ENCODE measurements at places on chromosomes 1 and 21.

DNA sequence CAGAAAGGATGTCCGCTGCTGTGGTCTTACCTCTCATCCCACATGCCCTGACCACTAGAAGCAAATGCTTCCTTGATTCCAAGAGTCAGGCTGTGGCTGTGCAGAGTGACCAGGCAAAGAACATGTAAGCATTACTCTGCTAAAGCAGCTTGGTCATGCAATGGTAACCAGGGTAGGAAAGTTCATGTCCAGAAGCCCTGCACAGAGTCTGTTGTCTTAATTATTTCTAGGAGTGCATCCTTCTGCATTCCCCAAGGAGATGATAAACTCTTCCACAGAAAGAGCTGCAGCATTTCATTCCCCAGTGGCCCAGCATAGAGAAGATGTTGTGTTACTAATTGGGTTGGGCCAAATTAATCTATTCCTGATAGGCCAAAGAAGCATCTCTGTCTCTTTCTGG, 10.1 kb upstream of the UTP25 start:
- DNase-seq = no peak

DNA sequence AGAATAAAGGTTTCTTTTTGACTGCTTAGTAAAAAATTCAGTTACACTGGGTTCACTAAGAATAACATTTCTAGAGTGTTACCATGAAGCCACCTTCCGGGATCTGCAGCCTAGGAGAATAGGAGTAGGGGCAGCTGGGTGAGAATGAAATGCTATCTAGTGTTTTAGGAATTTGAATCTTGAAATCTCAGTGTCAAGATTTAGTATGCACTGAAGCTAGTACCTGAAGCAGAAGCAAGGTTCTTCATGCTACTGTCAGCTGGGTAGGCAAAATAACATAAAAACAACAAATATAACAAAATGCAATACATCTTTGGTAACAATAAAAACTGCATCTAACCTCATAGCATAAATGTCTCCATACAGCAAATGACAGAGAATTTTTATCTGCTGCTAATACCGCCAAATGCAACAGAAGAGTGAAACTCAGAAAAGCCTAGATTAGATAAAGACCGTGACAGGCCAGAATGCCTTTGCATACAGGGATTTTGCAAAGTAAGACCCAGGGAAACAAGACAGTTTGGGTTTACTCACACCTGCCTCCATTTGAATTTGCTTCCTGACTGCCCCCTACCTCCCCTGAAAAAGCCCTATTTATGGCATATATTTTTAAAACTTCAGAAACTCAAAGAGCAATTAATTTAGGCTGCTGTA, 58.2 kb downstream of the GADD45A start:
- no peak for DNase-seq

DNA sequence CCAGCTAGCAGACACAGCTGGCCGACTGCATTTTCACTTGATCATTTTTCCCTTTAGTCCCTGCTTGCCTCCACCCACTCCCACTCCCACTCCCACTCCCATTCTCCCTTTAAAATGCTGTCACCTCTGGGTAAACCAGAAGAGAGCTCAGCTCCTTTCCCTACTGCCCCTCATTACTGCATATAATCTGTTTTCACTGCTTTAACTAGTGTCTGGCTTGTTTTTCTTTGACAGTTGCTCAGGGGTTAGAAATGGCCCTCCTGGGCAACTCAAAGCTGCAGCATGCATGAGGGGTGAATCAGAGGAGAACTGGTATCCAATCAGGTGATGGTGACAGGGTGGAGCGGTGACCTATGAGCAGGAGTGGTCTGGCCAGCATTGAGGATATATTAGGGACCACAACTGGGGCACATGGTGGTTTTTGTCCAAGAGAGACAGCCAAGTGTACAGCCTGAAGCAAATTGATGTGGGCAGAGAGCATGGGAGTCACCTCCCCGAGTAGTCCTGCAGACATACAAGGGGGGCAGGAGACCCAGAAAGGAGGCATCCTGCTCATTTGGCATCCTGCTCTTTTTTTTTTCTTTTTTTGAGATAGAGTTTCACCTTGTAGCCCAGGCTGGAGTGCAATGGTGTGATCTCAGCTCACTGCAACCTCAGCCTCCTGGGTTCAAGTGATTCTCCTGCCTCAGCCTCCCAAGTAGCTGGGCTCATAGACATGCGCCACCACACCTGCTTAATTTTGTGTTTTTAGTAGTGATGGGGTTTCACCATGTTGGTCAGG, 42.6 kb upstream of the SRSF10 start:
- no peak for DNase-seq

DNA sequence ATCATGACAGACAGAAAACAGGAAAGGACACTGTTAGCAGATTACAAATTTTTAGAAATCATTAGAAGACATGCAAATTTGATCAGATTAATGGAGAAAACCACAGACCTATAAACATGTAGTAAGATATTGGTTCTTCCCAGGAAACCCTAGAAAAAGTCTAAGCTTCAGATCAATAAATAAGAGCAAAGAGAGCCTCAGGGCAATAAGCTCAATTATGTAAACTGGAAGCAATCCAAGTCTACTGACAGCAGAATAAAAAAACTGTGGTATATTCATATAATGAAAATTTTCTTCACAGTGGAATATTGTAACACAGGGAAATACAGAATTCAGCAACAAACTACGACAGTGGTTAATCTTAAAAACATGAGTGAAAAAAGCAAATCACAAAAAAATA, 36.3 kb downstream of the NRDC start:
- DNase-seq = no peak

- DNase-seq = no peak
These were observed 54.9 kb upstream of the B3GALT2 start for GRCh38 chr1:193241132-193241827.

GRCh38 chr1:158119976-158120653, 60.6 kb upstream of the CD1D start:
- no peak for DNase-seq

DNA sequence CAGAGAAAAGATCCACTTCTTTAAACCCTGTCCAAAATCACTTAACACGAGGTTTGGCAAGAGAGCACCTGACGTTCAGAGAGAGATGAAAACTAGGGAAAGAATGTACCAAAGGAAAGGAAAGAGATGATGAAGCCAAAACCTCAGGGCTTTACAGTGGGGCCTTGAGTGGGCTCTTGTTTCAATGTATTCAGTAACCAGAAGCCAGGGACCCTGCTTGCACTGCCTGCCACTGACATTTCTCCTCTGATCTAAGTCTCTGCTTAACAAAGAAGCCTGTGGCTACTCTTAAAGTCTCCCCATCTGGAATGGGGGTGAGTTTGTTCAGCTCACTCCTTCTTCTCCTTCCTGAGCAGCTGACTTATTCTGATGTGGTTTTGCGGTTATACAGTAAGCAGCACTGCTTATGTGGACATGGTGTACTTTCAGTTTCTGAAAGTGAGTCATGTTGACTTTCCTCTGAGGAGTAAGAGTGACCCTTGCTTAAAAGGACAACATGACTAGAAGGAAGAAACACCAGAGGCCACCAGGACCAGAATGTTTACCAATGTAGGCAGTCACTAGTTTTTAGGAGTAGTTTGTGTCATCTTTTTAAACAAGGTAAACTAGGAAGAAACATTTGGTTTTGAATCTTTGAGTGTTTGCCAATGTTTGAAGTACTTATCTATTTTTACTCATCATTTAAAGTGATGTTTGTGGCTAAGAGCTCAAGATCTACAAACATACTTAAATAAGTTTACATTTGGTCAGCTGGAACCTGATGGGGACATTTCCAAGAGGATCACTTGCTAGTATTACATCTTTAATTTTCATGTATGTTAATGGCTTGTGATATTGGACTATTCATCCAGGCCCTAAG, 87.4 kb downstream of the FASLG start:
- DNase-seq = no peak

- DNase-seq = no peak
These were observed 46.4 kb downstream of the COL6A1 start for GRCh38 chr21:46027851-46028493.

GRCh38 chr1:160797861-160798273, 1.9 kb downstream of the LY9 start:
- no peak for DNase-seq

DNA sequence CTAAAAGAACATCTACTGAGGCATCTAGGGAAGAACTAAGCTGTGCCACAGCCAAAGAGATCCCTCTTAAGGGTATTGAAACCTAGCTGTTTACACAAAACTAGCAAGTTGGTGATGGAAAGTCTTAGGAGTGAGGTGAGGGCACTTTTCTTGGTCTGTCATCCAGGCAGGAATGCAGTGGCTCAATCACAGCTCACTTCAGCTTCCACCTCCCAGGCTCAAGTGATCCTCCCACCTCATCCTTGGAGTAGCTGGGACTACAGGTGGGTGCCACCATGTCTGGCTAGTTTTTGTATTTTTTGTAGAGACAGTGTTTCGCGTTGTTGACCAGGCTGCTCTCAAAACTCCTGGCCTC, 2.4 kb downstream of the PLEKHO1 start:
- DNase-seq = no peak

GRCh38 chr21:21007606-21008005, 9.4 kb downstream of the NCAM2 start:
- DNase-seq = no peak

Data from NCI-H1694 treated with DMSO at 0.1 percent for 48 hours (cell line).